T-helper 1 cell (primary cell): ENCODE measurements at places on chromosomes 16 and 17.

DNA sequence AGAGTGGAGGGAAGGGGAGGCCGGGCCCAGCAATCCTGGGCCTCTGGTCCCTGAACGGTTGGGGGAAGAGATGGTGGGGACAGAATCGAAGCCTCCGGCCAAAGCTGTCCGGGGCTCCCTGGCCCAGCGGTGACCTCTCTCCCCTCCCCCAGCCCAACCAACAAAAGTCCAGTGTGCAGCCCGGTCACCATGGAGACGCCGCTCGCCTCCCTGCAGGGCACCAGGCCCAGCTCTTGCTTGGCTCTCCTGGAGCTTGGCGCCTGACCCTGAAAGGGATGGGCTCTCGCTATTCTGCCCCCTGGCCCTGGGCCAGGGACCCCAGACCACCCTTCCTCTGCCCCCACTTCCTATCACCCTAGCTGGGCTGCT is 1.3 kb downstream of the METRN start:
- no peak for DNase-seq

- no peak for DNase-seq
Observed at GRCh38 chr16:78639775-78640174, 540.3 kb downstream of the WWOX start.

- no peak for DNase-seq
Observed at GRCh38 chr16:6616746-6617145, 715.9 kb upstream of the RBFOX1 start.

DNA sequence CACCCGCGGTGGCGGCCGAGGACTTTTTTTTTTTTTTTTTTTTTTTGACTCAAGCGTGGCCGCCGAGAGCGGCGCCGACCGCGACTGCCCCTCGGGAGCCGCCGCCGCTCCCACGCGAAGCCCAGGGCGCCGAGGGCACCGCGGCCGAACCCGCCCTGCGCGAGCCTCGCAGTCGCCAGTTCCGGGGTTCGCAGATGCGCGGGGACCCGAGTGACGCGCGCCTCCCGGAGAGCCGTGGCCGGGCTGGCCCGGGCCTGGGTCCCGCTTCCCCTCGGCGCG is 1.1 kb downstream of the METRNL start:
- no peak for DNase-seq

DNA sequence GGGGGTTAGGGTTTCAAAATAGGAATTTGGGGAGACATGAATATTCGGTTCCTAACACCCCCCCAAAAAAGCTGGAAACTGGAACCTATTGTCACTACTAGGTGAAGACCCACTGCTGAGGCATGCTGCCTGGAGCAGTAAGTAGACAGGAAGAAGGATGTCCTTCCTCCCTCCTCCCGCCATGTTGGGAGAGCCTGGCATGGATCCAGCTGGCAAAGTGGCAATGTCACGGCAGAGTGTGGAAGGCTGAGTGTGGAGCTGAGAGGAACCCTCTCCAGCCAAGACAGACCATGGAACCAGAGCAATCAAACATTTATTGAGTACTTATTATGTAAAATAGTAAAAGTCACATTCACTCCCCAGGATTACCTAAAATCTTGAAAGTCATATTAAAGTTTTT is 49.0 kb downstream of the CCDC182 start:
- no peak for DNase-seq

DNA sequence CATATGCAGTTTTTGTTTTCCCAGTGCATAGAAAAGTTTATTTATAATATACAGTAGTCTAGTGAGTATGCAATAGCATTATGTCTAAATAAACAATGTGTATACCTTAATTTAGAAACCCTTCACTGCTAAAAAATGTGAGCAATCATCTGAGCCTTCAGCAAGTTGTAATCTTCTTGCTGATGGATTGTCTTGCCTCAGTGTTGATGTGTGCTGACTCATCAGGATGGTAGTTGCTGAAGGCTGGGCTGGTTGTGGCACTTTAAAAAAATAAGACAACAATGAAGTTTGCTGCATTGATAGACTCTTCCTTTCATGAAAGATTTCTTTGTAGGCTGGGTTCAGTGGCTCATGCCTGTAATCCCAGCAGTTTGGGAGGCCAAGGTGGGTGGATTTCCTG is 13.9 kb upstream of the CAPNS2 start:
- DNase-seq, result no peak

DNA sequence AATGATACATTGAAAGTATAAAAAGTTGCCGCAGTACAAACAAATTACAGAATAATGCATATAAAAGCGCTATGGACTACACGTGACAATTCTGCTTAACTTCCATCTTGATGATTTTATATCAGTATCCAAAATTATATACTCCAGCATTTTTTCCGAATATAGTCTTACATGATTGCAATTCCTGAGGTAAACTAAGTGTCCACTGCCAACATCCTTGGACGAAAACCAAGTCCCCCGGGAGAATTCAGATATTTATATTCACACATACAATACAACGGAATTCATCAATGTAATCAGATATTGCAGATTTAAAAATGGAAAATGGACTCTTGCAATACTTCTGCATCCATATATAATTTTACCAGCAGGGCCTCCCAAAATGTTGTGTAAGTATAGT is 8.9 kb upstream of the MYH11 start:
- DNase-seq, result no peak

GRCh38 chr17:57068222-57068658 is 16.8 kb upstream of the AKAP1 start:
- DNase-seq, result no peak

- DNase-seq, result peak; percentile 34
Observed at GRCh38 chr17:46942441-46943217, 19.7 kb downstream of the GOSR2 start.

GRCh38 chr17:325270-326009 is 27.2 kb downstream of the RPH3AL start:
- DNase-seq, result no peak

DNA sequence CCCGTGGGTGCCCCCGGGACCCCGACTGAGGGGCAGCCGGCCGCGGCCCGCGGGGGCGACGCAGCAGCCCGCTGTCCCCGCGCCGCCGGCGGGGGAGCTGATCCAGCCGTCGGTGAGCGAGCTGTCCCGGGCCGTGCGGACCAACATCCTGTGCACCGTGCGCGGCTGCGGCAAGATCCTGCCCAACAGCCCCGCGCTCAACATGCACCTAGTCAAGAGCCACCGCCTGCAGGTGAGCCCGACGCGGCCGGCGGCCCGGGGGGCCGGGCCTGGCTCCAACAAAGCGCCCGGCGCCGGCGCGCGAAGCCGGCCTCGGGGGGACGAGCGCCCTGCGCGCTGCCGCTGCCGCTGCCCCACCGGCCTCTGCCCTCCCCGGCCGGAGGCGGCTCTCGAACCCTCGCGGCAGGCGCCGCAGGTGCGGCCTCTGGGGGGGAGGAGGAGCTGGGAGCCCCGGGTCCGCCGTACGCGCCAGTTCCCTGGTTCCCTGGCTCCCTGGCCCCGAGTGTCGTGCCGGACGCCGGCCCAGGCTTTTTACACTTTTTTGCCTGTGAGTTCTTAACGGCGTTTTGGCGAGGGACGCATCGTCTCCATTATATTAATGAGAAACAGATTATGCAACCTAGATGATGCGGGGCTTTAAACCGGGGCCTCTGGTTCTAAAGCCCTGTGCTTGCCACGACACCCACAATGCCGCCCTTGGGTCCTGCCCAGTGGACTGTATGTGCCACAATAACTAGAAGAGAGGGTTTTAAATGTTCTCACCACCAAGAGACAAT is 521 bp downstream of the ATMIN start:
- DNase-seq, result peak; percentile 32

- no peak for DNase-seq
Observed at GRCh38 chr17:50986989-50987660, 121.0 kb upstream of the TOB1 start.

- peak; percentile 80 for DNase-seq
Observed at GRCh38 chr17:81119223-81120148, 45.8 kb upstream of the PVALEF start.

GRCh38 chr17:64531955-64532371 is 25.2 kb downstream of the CEP95 start:
- no peak for DNase-seq

- no peak for DNase-seq
Observed at GRCh38 chr16:918741-919657, 51.8 kb downstream of the LMF1 start.

DNA sequence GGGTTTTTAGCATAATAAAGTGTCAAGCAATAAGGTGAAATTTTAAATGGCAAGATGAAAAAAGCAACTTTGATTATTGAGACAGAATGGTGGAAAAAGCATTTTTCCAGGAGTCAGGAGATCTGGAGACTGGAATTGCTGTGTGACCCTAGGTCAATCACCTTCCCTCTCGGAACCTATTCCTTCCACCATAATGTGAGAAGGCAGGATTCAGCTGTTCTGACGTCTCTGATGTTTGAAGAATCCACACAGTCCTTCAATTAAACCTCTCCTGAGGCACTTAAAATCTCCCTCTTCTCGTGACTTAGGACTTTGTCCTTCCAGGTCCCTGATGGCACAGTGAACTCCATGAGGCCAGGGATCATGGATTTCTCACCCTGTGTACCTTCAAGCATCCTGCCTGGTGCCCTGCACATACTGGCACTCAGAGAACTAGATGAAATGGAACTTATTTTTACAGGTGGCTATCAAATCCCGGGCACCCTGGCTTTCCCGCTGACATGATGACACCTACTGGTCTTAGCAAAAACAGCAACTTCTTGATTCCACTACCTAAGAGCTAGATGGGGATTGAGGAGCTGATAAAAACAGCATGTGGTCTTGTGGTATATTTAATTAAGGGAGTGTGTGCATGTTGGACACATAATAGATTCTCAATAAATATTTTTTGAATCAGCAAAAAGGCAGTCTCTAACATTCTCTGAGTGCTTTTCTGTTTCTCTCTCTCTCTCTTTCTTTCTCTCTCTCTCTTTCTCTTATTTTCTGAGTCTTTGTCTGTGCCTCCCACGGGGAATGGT is 2.3 kb upstream of the CCDC182 start:
- DNase-seq, result no peak

GRCh38 chr17:4810696-4811290 is 3.8 kb downstream of the PLD2 start:
- no peak for DNase-seq

DNA sequence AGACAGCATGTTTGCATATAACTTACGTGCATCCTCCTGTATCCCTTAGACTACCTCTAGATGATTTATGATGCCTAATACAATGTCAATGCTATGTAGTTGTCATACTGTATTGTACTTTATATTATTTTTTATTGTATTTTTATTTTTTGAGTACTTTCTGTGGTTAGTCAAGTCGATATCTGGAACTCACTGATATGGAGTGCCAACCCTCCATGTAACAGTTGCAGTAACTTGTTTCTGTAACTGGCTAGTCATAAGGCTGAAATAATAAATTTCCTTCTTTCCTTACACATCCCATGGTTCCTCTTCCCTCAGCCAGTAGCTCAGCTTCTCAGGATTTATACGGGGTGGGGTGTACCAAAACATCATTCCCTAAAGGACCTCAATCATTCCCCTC is 23.5 kb downstream of the MPHOSPH6 start:
- no peak for DNase-seq

DNA sequence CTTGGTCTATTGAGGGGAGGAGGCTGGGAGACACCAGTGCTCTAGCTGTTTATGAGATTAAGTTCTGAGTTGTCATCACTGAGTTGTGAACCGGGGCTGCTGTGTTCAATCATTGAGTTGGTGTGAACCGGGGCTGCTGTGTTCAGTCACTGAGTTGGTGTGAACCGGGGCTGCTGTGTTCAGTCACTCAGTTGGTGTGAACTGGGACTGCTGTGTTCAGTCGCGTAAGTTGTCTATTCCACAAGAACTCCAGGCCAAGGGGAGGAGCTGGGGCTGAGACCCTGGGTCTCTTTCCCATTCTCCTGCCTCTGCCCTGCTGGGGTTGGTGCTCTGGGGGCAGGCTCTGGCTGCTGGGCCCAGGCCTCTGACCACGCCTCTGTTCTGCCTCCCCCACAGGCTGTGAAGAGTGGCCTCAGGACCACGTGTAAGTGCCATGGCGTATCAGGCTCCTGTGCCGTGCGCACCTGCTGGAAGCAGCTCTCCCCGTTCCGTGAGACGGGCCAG is 24.5 kb downstream of the WNT9B start:
- no peak for DNase-seq

GRCh38 chr16:62046801-62047200 is 10.6 kb upstream of the CDH8 start:
- DNase-seq, result no peak

DNA sequence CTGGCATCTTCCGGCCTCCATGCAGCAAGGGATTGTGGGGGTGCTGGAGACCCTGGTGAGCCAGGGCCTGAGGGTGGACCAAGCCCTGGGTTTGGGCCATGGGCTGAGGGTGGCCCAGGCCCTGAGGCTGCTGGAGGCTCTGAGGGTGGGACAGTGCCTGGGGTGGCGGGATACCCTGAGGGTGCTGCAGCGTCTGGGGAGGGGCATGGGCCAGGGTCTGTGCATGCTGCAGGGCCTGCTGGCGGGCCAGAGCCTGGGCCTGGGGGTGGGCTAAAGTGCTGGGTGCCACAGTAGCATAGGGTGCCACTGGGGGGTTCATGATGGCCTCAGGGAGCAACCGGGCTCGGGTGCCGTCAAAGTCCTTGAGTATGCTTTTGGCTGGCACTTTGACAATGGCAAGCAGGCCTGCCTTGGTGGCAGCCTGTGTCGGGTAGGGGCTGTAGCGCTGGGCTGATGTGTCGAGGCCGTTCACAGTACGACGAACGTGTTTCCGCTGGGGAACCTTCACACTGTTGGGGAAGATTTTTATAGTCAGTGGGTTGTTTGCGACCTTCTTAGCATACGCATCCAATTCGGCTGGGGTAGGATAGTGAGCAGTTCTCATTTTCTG is 15.6 kb downstream of the TRAF4 start:
- no peak for DNase-seq

DNA sequence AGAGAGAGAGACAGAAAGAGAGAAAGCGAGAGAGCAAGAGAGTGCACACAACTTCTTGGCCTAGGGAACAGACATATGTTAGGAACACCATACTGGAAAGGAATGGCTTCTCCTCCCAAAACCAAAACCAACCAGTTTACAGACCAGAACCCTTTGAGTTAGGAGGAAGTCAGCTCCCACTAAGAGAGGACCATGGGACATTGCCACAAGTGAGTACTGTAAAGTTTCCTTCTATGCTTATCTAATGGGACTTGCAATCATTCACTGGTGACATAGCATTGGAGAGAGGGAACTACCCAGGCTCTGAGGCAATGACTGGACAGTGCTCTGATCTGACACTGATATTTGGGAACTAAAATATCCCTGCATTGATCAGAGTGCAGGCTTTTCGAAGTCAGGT is 32.4 kb downstream of the TBC1D3B start:
- DNase-seq, result no peak

GRCh38 chr17:40541873-40542557 is 23.3 kb downstream of the CCR7 start:
- no peak for DNase-seq

DNA sequence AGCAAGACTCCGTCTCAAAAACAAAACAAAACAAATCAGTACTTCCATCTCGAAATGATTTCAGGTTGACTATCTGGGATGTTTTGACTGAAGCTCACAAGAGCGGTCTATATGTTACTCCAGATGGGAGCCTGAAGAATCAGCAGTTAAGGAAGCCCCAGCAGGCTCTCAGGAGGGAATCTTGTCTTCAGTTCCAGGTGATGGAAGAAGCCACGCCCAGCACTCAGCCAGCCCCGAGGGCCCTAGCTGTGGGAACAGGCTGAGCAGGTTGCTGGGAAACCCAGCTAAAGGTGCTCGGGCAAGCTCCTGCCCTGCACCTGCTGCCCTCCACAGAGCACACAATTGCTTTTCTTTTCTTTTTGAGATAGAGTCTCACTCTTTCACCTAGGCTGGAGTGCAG is 32.4 kb downstream of the WIPI1 start:
- no peak for DNase-seq

GRCh38 chr17:16442594-16443510 is 27.5 kb downstream of the TRPV2 start:
- no peak for DNase-seq
